Activated T-cell treated with anti-CD3 and anti-CD28 coated beads for 48 hours (primary cell): ENCODE measurements at places on chromosomes 2 and 18.

GRCh38 chr2:220835583-220835982, 736.5 kb downstream of the EPHA4 start:
- no peak for DNase-seq

DNA sequence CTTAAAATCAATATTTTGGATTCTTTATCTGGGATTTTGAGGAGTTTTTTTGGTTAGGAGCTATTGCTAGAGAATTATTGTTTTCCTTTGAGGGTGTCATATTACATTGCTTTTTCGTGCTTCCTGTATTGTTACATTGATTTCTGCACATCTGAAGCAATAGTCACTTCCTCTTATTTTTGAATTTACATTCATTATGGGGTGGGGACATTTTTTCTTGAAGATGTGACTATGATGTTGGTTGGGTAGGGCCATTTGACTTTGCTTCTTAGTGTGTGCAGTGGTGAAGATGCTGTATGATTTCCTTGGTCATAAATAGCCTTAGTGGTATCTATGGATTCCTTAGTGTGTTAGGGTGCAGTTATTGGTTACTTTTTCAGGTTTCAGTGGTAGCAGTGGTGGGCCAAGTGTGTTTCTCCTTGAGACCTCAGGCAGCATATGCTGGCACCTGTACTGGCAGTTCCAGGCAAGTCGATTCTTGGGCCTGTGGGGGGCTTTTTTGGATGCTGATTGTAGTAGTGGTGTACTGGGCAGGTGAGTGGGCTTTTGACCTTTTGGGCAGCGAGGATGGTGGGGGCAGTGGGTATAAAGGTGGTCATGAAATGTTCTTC, 61.8 kb downstream of the ARHGAP25 start:
- no peak for DNase-seq

DNA sequence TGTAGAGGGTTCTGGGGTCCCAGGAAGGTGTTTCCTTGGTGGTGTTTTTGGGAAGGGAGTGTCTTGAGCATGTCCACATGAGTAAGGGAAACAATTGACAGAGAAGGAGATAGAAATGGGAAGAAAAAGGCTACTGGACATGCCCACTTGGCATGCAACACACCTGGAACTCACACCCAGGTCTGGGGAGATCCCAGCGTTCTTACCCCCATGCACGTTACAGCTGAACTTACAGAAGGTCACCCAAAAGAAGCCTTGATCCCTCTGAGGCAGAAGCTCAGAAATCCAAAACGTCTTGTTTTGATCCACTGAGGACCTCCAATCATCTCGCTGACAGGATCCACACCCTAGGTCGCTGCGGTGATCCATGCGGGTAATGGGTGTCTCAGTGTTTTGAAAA, 142.0 kb downstream of the ZNF516 start:
- no peak for DNase-seq

DNA sequence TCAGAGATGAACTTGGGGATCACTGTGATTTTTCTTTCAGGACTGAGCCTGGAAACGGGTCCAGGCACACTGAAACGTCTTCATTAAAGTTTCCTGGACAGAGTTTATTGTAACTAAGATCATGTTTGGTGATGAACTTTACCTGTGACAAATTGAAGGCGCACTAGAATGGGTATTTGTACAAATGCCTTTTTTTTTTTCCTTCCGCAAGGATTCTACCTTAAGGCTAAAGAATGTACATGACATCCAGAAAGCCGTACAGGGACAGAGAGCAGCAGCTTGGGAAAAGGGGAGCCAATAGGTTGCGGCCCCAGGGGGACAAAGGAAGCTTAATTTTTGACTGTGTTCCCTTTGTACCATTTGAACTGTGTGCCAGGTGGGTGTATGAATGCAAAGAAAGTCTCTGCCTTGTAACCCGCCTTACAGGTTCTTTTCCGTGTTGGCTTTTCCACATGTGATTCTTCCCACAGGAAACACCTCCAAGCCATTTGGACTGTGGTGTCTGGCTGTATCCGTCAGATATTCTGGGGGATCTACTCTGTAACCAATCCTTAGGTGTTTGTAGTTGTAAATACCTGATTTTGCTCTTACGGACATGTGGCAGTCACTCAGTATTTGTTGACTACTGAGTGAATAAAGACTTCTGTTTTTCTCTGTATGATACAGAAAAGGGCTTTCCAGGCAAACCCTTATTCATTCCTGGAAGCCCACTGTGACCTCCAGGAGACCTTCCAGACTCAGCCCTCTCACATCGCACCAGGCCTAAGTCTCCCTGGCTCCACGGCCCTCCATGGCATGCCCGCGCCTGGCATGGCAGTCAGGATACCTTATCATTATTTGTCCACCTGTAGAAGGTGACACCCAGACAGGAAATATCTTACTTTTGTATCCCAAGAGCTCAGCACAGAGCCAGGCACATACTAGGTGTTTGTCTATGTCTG, 1.1 kb downstream of the LRRFIP1 start:
- no peak for DNase-seq

DNA sequence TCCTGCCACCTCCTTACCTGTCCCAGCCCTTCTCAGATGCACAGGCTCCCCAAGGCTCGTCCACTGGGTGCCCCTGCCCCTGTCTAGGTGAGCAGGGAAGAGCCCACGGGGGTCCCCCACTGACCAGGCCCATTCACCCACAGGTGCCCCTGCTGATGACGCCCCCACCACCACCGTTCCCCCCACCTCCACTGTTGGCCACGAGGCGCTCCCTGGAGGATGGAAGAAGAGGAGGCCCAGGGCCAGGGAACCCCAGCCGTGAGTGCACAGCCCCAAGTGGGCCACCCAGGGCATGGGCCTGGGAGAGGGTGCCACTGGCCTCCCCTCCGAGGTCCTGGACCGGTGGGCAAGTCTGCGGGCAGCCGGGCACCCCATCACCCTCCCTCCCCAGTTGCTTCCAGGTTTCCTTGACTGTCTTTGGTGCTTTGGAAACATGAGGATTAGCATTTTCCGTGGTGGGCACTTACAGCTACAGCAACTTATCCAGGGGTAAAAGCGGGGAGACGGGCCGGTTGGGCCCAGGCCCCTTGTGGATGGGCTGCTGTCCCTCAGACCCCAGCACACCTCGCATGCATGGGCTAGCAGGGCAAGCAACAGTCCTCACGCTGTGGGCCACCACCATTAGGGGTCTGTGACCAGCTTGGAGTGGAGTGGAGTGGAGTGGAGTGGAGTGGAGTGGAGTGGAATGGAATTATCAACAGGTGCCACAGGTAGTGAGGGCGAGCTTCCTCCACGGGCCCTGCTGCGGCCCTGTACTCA, 13.2 kb upstream of the KLHL30 start:
- DNase-seq = no peak

- no peak for DNase-seq
These were observed 65.0 kb downstream of the NOL4 start for GRCh38 chr18:34159691-34160185.

DNA sequence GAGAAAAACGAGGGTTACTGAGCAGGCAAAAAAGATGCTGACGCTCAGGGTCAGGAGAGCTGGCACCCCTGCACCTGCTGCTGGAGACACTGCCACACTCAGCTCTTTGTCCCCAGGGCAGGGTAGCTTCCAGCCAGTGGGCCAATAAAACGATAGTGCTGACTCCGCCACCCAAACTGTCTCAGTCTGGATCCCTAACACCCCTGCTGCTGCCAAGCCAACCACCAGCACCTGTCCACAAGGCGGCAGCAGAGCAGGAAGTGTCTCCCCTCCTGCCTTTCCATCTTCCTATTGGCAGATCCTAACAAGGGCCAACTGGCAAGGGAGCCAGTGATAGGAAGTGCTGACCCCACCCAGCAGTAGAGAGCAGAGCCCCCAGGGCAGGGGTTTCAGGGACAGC, 531.5 kb upstream of the SALL3 start:
- no peak for DNase-seq

DNA sequence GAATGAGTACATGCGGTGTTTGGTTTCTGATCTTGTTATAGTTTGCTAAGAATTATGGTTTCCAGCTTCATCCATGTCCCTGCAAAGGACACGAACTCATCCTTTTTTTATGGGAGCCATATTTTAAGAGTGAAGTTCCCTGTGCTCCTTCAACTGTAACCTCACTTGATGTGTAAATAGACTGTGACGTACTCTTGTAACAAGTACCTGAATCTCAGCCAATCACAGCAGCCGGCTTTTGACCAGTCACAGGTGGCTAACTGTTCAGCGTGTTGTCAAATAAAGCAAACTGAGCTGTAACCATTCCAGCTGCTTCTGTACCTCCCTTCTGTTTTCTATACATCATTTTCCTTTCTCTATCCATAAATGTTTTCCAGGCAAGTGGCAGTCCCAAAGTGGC, 774.3 kb upstream of the HS6ST1 start:
- no peak for DNase-seq

GRCh38 chr2:692767-693166, 15.6 kb upstream of the TMEM18 start:
- no peak for DNase-seq
